PC-3 (cell line): ENCODE measurements at places on chromosomes 7 and 10. TPM values are rescaled to one million over a fixed set of nuclear protein-coding genes. Genes with fewer than 3 reads are reported as not detected.

The SYT15B gene
- 0.06 TPM in 1 of 2 replicates, not detected in the other for total RNA-seq

The GLUD1 gene
- 67.9 and 75.9 TPM in 2 replicates for total RNA-seq

The OPN4 gene
- not detected in 2 replicates for total RNA-seq

The SLC16A12 gene
- total RNA-seq, result not detected in 2 replicates

The NPFFR1 gene
- total RNA-seq, result not detected in 2 replicates

The PTF1A gene
- not detected in 2 replicates for total RNA-seq

The SPRN gene
- not detected in 2 replicates for total RNA-seq

The ANKRD30A gene
- 0.12 and 0.15 TPM in 2 replicates for total RNA-seq

The ITIH5 gene
- total RNA-seq, result not detected in 2 replicates

GRCh38 chr7:15481132-15481531 lies 80.7 kb downstream of the AGMO start:
- H3K27ac ChIP-seq, result no peak overlapping the region
- H3K4me3 ChIP-seq, result no peak overlapping the region
- DNase-seq, result no peak
- H3K27me3 ChIP-seq, result peaks cover 19% of the 10 kb centered on the region
- no peaks in the 10 kb centered on the region for H3K36me3 ChIP-seq

GRCh38 chr7:155965010-155965409 lies 152.7 kb upstream of the SHH start:
- H3K27me3 ChIP-seq, result no peaks in the 10 kb centered on the region
- H3K27ac ChIP-seq, result no peak overlapping the region
- no peak overlapping the region for H3K4me3 ChIP-seq
- no peaks in the 10 kb centered on the region for H3K36me3 ChIP-seq

GRCh38 chr7:67019562-67020390 lies 23.1 kb downstream of the TYW1 start:
- H3K4me1 ChIP-seq, result peaks cover 13% of the 10 kb centered on the region; the same call in 1 of the 2 replicates
- H3K27ac ChIP-seq, result peak overlapping the region; percentile 39
- H3K4me3 ChIP-seq, result no peak overlapping the region
- no peaks in the 10 kb centered on the region for H3K27me3 ChIP-seq
- peak; percentile 76 for DNase-seq
- peaks cover 9% of the 10 kb centered on the region for H3K36me3 ChIP-seq

- no peaks in the 10 kb centered on the region for H3K36me3 ChIP-seq
- H3K4me1 ChIP-seq, result no peaks in the 10 kb centered on the region
- no peak overlapping the region for H3K4me3 ChIP-seq
- no peak for DNase-seq
- peaks cover 15% of the 10 kb centered on the region; the same call in 1 of the 2 replicates for H3K27me3 ChIP-seq
Observed at GRCh38 chr10:131777921-131778320, 122.9 kb upstream of the PPP2R2D start.

DNA sequence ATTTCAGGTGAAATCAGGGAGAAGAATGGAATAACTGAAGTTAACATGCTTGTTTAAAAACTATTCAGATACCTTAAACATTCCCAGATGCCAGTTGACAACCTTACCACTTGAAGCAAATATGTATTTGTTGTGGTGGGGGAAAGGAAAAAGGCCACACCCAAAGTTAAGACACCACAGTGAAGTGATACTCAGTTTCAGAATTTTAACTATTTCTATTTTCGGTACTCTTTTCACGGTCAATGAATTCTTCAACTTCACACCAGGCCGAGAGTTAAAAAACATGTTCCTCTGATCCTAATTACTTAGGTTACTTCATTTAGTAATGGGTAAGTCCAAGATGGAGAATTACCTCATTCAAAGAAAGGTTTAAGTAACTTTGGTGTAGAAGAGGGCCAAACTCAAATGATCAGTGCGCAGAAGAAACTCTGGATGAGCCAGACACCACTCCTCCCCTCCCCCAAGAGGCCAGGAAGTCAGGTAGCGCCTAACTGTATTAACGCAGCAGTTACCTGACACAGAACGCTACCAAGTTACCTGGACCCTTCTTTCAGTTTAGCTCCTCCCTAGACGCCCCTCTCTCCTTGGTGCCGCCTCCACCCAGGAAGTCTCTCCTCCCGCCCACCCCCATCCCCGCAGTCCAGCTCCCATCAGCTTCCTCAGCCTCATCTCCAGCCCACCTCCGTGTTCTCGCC lies 700 bp downstream of the MTPN start:
- H3K4me3 ChIP-seq, result peak overlapping the region; percentile 100
- H3K27ac ChIP-seq, result peak overlapping the region; percentile 37; the same call in 1 of the 2 replicates
- peaks cover 11% of the 10 kb centered on the region; the same call in 1 of the 2 replicates for H3K36me3 ChIP-seq

DNA sequence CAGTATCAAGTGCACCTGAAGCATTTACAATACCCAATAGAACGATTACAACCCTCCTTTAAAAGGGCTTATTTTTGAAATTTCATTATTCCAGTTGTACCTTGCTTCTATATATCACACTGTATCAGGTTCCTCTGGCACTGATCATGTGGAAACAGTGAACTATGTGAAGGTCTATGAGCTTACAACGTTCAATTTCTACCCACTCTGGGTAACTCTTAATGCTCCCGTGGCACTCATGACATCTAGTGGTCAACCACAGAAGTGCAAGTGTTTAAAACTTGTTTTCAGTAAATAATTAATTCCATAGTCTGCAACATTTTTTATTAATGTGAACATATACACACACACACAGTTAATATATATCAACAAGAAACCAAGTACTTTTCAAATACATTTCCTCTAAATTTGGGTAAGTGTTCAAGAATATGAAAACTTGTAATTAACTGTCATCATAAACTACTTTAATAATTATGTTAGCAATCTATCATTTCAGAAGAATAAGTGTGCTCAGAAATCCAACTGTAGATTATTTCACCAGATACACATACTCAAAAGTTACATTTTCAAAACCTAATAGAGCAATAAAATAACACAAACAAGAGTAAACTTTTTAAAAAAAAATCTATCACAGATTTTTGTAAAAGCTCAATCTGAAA lies 61.0 kb downstream of the MPP7 start:
- H3K27ac ChIP-seq, result no peak overlapping the region
- no peaks in the 10 kb centered on the region for H3K27me3 ChIP-seq
- peaks cover 14% of the 10 kb centered on the region for H3K4me1 ChIP-seq
- H3K4me3 ChIP-seq, result no peak overlapping the region
- DNase-seq, result peak; percentile 76

GRCh38 chr7:24115661-24116060 lies 168.3 kb upstream of the NPY start:
- no peak overlapping the region for H3K27ac ChIP-seq
- no peak for DNase-seq
- no peaks in the 10 kb centered on the region for H3K4me1 ChIP-seq
- no peak overlapping the region for H3K4me3 ChIP-seq
- no peaks in the 10 kb centered on the region for H3K36me3 ChIP-seq

GRCh38 chr10:10642189-10642588 lies 375.5 kb upstream of the CELF2 start:
- no peaks in the 10 kb centered on the region for H3K36me3 ChIP-seq
- no peak overlapping the region for H3K4me3 ChIP-seq
- H3K27ac ChIP-seq, result no peak overlapping the region
- DNase-seq, result no peak

- H3K4me1 ChIP-seq, result 0 out of 2 replicates have a peak, but pooled peaks cover 6% of the 10 kb centered on the region
- no peaks in the 10 kb centered on the region for H3K36me3 ChIP-seq
- no peaks in the 10 kb centered on the region for H3K27me3 ChIP-seq
- no peak for DNase-seq
- no peak overlapping the region for H3K4me3 ChIP-seq
Observed at GRCh38 chr7:81333536-81333935, 414.7 kb upstream of the SEMA3C start.

DNA sequence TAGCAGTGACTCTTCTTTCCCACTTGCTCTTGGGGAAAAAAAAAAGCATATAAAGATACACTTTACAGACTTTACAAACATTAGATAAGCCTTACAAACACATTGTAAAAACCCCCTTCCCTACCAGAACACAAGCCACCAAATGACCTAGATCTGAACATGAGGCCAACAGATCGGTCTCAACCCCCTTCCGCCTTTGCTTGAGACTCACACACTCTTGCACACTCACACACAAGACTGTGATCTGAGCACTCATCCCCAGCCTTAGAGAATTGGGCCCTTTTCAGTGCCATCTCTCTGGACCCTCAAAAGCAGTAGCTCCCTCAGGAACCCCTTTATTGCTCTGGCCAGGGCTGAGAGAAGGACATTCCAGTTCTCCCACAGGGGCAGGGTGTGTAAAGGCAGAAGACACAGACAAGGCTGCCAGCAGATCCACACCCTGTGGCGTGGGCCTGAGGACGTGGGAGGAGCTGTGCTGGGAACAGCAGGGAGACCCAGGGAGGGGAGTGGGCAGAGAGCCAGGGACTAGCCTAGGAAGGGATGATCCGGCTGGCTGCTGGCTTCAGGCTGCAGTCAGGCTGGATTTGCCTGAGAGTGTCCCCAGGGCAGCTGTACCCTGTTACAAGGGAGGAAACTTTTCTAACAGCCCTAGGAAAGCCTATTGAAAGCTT lies 206.7 kb downstream of the KIAA1217 start:
- peak; percentile 3 for DNase-seq
- H3K36me3 ChIP-seq, result no peaks in the 10 kb centered on the region
- no peak overlapping the region for H3K27ac ChIP-seq

- no peak overlapping the region for H3K4me3 ChIP-seq
- H3K27ac ChIP-seq, result peak overlapping the region; percentile 13
- peak; percentile 56 for DNase-seq
- H3K4me1 ChIP-seq, result peaks cover 15% of the 10 kb centered on the region
Observed at GRCh38 chr10:57973451-57973850, 294.2 kb downstream of the IPMK start.
